ENCODE measurements at places on chromosomes 12 and 14.

DNA sequence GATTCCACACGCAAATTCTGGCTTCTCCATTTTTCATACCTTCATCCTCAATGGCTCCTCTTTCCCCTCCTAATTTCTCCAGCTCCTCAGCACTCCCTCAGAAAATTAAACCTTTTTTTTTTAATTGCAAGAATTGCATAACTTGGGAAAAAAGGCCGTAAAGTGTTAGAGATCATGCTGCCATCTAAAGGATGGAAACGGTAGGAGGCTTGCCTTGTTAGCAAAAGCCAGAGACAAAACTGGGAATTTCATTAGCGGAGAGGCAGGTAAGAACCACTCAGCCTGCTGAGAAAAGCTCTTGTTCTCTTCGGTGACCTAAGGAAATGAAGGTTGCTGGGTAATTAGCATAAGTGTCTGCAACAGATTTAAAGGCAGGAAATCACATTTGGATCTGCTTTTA is 204.3 kb downstream of the AEBP2 start:
- DNase-seq, result no peak

- no peak for DNase-seq
Observed at GRCh38 chr14:75453817-75454434, 26.1 kb downstream of the JDP2 start.

GRCh38 chr12:5565933-5566599 is 134.2 kb downstream of the NTF3 start:
- DNase-seq, result no peak

DNA sequence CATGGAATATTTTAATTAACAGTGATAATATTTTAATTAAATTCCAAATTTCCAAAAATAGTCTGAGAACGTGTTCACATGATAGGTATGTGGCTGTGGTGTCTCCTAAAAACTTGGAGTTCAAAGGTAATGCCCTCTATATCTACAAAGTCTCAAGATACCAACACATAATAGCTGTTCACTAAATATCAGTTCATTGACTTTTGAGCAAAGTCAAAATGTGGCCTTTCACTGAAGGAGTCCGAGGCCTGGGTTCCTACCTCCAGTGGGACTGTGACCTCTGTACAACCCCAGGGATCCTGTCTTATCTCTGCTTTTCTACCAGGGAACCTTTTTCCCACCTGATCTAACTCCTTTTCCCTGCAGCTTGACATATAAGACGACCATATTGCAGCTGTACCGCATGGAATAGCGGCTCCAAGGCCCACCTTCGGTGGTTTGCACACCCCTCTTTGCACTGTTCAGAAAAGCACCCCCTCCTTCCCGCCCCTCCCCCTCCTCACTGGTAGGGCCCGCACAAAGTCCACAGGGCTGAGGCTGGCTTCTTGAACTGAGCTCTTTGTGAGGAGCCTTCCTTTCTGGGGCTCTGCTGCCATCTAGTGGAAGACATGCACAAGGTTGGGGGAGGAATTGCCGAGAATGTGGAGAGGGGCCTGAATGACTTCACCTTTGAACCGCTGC is 3.1 kb downstream of the CCND2 start:
- DNase-seq, result peak; percentile 90

GRCh38 chr12:39037115-39037514 is 131.7 kb upstream of the CPNE8 start:
- no peak for DNase-seq

GRCh38 chr14:64324895-64325294 is 30.7 kb upstream of the ESR2 start:
- no peak for DNase-seq

- no peak for DNase-seq
Observed at GRCh38 chr14:99838639-99839134, 45.5 kb downstream of the EML1 start.

DNA sequence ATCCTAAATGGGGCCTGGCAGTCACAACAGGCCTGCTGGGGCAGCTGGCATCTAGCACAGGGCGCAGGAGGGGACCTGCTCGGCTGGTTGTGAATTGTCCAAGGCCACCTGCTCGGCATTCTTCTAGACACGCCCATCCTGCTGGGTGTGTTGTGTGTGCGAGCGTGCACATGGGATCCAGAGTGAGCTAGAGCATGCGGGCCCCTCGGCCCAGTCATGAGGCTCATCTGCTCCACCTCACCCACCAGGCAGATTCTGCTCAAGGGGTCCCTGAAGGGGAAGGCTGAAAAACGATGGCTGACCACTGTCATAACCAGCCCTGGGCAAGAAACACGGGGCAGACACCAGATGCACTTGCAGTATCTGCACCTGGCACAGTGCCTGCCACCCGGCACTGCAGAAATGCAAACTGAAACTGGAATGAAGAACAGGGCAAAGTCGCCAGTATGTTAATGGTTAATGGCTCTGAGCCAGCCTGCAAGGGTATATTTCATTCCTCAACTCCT is 31.8 kb downstream of the MAX start:
- no peak for DNase-seq

DNA sequence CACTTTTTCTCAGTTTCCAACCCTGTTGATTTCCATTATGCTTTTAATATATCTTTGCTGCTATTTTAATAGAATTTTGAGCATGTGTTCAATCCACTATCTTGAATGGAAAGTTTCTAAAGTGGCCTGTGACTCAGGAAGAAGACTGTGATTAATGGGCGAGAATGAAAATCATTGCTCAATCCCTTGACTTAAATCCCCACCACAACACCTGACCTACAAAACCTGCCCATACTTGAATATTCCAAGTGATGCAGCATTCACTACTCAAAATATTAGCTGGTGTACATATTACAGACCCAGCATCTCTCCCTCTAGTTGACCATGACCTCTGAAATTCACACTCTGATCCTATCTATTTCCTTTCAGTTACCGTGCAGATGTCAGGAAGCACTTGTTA is 1.3 kb upstream of the OAS3 start:
- no peak for DNase-seq

DNA sequence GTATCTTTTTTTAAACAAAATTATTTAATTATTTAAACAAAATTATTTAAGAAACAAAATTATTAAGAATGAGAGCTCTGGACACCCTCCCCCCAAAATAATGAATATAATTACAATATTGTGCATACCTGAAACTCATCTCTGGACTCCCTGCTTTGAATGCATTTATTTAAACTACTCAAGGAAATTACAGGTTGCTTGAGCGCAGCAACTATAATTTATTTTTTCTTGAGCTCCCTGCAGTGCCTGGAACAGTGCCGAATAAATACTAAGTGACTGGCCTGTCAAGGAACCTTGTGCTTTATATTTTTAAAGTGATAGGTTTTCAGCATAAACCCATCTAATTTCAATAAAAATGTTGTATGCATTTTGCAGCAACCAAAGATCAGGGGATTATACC is 93.9 kb downstream of the KCNC2 start:
- no peak for DNase-seq

DNA sequence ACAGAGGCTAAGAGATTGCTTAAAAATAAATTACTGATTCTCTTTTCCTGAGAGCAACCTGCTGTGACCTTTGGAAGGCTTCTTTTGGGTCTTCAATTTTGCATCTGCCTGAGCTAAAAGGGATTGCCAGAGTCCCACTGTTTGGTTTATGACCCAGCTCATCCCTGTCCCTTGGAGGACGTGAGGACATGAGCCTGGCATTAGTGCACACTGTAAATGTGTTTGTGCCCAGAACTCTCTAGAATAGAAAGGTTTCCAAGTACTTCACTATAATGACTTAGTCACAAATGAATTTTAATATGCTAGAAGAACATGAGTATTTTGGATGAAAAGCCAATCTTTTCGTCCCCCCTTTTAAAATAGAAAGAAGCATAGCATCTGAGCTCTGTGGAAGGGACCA is 47.1 kb upstream of the CDKN3 start:
- DNase-seq, result no peak

DNA sequence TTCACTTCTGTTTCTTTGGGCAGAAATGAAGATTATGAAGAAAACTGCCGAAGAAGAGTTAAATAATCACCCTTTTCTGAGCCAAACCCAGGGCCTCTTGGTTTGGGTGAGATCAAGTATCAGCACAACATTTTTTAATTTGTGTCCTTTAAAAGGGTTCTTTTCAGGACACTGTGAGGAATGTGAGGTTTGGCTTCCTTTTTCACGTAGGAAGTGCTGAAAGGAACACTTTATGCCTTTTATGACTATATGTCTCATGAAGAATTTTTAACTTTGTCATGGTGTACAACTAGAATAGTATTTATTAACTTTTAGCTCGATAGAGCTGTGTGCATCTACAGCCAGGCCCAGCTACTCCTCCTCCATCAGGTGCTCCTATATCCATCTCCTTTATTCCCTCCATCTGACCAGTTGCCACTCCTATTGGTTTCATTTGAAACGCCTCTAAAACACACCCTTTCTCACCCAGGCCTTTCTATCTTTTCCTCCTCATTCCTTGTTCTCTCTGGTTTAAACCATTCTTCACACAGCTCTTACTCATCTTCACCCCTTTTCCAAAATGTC is 103.6 kb upstream of the LRIG3 start:
- no peak for DNase-seq

DNA sequence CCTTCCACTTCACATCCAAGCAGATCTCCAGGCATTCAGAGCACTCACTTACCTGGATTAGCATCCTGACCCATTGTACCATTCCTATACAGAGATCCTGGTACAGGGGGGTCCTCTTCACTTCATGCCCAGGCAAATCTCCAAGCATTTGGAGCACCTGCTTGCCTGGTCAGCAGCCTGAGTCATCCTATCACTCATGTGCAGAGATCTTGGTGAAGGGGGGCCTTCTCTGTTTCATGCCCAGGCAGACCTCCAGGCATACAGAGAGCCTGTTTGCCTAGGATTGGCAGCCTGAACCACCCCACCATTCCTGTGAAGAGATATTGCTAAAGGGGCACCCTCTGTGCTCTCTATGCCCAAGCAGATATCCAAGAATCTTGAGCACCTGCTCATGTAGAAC is 111.1 kb upstream of the CCDC175 start:
- no peak for DNase-seq

GRCh38 chr12:131330106-131330815 is 376.6 kb downstream of the ADGRD1 start:
- no peak for DNase-seq

- DNase-seq, result peak; percentile 41
Observed at GRCh38 chr12:57223191-57224165, 6.0 kb upstream of the SHMT2 start.

DNA sequence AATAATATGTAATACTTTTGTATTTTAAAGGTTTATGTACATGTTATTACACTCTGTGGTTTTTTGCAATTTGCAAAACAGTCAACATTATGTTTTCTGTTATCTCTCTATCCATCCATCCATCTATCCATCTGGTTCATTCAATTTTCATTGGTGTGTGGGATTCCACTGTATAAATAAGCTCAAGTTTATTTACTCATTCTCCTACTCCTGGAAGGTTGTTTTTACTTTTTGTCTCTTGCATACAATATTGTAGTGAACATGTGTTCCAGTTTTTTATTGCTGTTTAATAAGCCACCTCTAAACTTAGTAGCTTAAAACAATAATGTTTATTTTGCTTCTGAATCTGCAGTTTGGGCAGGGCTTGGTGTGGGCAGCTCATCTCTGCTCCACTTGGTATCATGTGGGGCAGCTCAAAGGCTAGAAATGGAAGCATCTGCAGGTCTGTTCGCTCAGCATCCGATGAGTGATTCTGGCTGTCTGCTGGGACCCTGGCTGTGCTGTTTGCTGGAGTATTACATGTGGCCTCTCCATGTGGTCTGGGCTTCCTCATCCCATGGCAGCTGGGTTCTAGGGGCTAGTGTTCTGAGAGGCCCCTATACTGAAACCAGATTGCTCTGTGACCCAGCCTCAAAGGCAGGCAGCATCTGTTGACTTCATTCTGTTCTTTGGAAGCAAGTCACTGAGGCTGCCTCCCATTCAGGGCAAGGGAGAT is 98.8 kb downstream of the SLC25A47 start:
- no peak for DNase-seq

GRCh38 chr12:49091056-49091835 is 3.4 kb downstream of the DHH start:
- no peak for DNase-seq

GRCh38 chr14:105324080-105324778 is 9.7 kb downstream of the PACS2 start:
- DNase-seq, result no peak

DNA sequence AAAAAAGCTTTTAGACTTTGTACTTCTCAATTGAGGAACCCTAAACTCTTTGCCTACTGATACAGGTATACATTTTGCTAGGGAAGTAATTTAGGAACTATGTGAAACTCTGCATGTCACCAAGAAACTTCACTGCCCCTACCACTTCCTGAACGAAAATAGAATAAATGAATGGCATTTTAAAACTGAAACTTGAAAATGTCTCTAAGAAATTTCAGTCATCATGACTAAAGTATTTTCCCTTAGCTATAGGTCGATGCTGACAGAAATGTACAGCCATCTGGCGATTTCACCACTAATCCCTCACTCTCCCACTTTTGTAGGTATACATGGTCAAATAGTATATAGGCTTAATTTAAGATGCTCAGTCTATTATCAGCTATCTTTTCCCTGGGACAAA is 194.9 kb upstream of the SYT10 start:
- no peak for DNase-seq

DNA sequence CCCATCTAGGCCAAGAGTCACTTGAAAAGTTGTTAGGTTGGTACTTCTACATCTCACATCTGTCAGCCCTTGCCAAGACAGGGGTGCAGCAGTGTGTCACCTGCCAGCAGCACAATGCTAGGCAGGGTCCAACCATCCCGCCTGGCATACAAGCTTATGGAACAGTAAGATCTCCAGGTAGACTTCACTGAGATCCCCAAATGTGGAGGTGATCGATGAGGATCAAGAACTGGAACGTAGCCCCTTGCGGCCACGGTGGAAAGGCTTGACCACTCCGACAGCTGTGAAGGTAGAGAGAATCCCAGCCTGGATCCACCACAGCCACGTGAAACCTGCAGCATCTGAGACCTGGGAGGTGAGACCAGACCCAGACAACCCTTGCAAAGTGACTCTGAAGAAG is 696.0 kb upstream of the LMO3 start:
- DNase-seq, result no peak

DNA sequence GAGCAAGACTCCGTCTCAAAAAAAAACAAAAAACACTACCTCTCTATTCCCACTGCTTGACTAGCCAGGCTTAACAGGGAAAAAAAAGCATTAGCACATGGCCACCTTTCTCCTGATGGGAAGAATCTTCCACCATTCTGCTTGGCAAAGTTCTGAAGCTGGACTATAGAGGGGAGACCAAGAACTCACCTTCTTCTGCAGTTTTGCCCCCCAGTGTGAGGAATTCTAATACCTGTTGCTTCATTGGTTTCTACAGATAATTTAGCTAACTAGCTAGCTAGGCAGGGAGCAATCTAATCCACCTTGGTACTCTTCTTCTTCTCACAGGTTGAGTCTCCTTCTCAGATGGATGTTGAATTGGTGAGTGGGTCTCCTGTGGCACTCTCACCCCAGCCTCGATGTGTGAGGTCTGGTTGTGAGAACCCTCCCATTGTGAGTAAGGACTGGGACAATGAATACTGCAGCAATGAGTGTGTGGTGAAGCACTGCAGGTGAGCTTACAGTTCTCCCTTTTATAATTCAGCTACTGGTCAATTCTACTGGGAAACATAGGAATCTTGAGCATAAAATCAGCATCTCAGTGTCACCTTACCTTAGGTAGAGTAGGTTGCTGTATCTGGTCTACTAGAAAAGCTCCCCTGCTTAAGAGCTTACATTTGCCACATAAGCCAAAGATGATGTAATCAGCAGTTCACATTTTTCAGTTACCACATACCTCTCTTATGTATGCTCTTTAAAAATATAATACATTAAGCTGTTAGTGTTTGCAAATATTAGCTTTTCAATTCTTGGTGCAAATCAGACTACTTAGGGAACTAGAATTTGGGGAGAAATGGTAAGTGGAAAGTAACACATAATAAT is 16.0 kb downstream of the METTL3 start:
- no peak for DNase-seq

Measured in T-helper 2 cell (primary cell).